G401 (cell line): ENCODE measurements at places on chromosomes 7 and 10. TPM values are rescaled to one million over a fixed set of nuclear protein-coding genes. Genes with fewer than 3 reads are reported as not detected.

DNA sequence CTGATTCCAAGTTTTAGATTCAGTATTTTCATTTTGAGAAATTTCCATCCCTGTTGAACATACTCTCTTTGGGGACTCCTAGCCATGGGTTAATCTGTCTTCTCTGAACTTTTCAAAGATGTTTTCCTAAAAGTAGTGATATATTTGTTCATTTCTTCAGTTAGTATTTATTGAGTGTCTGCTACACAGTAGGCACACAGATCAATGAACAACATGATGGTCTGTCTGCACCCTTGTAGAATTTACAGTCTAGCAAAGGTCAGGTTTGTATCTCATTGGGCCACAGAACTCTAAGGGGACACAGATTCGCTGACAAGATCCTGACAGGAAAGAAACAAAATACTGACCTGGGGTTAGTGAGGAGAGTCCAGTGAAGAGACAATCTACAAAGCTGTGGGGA is 42.2 kb upstream of the PAPSS2 start:
- no peak for DNase-seq

The LLCFC1 gene
- not detected in 2 replicates for total RNA-seq

DNA sequence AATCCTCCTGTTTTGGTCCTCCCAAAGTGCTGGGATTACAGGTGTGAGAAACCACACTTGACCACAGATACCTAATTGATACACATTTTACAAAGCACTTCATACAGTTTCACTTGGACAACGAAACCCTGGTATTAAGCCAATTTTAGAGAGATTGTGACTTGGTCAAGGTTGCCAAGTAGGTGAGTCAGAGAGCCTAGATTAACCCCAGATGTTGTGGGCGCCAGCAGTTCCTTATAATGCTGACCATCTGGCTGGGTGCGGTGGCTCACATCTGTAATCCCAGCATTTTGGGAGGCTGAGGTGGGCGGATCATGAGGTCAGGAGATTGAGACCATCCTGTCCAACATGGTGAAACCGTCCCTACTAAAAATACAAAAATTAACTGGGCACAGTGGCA is 4.9 kb upstream of the PHKG1 start:
- no peak for DNase-seq

DNA sequence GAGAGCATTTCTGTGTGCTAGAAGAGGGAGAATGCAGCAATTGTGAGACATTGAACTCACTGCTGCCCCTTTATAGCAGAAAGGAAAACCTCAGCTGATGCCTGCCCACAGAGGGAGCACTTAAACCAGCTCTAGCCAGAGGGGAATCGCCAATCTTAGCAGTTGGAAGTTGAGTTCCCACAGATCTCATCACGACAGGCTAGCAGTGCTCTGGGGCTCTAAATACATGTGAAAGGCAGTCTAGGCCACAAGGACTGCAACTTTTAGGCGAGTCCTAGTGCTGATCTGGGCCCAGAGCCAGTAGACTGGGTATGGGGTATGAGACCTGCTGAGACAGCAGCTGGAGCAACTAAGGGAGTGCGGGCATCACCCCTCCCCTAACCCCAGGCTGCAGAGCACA is 25.2 kb upstream of the PRR15 start:
- no peak for DNase-seq

- peak; percentile 11 for DNase-seq
Measured at GRCh38 chr7:132394283-132395198, 181.7 kb downstream of the PLXNA4 start.

- DNase-seq = no peak
Measured at GRCh38 chr10:121337427-121337826, 260.8 kb downstream of the FGFR2 start.

- DNase-seq = no peak
Measured at GRCh38 chr7:47478017-47478344, 103.9 kb downstream of the TNS3 start.

- no peak for DNase-seq
Measured at GRCh38 chr10:24645784-24646183, 77.9 kb downstream of the ARHGAP21 start.

The AKR1C1 gene
- total RNA-seq = 0.98 and 1.4 TPM in 2 replicates

GRCh38 chr10:12390733-12391132 is 41.4 kb downstream of the CAMK1D start:
- peak; percentile 81 for DNase-seq

The SLC26A3 gene
- total RNA-seq = not detected in 2 replicates

- no peak for DNase-seq
Measured at GRCh38 chr7:51019191-51019844, 236.6 kb upstream of the GRB10 start.

DNA sequence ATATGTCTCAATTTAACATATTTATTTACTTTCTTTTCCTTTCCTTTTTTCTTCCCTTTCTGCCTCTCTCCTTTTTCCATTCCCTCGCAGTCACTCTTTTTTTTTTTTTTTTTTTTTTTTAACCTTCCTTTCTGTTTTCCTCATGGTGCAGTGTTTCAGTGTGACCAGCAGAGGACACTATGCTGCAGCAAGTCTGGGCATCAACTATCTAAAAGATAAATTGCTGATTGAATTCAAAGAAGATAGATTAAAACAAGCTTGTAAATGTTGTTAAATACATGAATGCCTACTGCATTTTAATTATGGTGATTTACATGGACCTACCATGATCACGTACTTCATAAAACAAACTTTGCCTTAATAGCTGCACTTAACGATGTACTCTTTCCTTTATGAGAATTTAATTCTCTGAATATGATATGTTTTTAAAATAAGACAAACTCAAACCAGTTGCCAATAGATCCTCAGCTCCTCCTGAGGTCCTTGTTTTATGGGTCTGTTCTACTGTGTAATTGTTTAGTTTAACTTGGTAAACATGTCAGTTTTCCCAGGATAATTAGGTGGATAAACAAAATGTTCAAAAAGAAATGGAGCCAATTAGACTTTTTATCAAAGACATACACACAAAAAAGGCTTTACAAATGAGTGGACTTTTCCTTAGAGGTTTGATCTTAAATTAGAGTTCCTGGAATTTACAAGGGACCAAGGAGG is 101.0 kb upstream of the AGR3 start:
- peak; percentile 23 for DNase-seq

The SDK1 gene
- not detected in 2 replicates for total RNA-seq

GRCh38 chr7:77335581-77335980 is 80.6 kb downstream of the GSAP start:
- DNase-seq = peak; percentile 17

DNA sequence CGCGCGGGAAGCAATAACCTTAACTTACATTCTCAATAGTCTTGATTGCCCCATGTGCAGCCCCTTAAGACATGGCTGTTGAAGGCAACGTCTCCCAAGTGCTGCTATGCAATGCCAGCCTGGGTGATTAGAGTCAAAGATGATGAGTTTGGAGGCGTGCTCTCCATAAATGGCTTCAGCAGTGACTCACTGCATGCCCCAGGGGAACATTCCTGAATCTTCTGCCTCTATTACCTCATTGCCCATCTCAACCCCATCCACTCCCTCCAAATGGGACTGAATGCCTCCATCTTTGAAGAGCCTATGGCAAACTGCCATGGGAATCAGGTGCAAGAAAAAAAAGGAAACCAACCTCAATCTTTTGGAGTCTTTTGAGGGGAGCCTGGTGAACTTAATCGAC is 282.8 kb downstream of the SNX10 start:
- no peak for DNase-seq

DNA sequence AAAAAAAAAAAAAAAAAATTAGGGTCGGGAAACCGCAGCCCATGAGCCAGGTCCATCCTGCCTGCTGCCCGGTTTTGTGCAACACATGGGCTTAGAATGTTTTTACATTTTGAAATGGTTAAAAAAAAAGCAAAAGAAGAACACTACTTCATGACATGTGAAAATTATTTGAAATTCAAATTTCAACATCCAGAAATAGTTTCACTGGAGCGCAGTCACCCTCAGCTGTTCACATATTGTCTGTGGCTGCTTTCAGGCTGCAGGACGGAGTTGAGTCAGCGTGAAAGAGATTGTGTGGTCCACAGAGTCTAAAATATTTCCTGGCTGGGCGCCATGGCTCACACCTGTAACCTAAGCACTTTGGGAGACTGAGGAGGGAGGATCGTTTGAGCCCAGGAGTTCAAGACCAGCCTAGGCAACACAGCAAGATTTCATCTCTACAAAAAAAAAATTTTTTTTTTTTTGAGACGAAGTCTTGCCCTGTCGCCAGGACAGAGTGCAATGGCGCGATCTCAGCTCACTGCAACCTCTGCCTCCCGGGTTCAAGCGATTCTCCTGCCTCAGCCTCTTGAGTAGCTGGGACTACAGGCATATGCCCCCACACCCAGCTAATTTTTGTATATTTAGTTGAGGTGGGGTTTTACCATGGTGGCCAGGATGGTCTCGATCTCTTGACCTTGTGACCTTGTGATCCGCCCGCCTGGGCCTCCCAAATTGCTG is 63.9 kb upstream of the ECHDC3 start:
- DNase-seq = no peak

GRCh38 chr7:34163956-34164355 is 258.6 kb downstream of the BMPER start:
- DNase-seq = no peak

DNA sequence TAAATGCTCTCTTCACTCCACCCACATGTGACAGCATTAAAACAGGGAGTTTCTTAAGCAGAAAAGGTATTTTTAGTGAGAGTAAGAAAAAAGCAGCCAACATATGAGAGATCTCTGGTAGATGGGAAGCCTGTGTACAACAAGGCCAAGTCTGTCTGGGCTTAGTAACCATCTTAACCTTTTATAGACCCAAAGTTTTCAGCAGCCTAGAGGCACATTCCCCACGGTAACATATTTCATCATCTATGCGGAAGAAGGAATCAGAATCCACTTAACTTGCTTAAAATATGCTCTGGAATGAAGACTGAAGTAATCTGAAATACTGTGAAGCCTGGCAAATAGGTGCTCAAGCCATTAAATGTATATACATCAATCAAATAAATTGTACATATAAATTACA is 127.8 kb downstream of the RAPGEF5 start:
- DNase-seq = no peak

GRCh38 chr10:88111294-88111693 is 247.9 kb downstream of the PTEN start:
- DNase-seq = no peak

- no peak for DNase-seq
Measured at GRCh38 chr7:1922071-1922869, 252.2 kb downstream of the ELFN1 start.

- no peak for DNase-seq
Measured at GRCh38 chr10:10490581-10490980, 527.1 kb upstream of the CELF2 start.
